ENCODE measurements at places on chromosomes 4 and X. TPM values are rescaled to one million over a fixed set of nuclear protein-coding genes. Genes with fewer than 3 reads are reported as not detected.

The PCSK1N gene
- 42.8 TPM for total RNA-seq

The PGRMC2 gene
- total RNA-seq: 63.9 TPM

The PLAC8 gene
- total RNA-seq: 1.6 TPM

The RTL5 gene
- 36.1 TPM for total RNA-seq

The TBC1D8B gene
- total RNA-seq: 8.7 TPM

The ARX gene
- total RNA-seq: not detected

The ZIC3 gene
- total RNA-seq: not detected

- no peak for DNase-seq
These were observed 8.5 kb downstream of the SMS start for GRCh38 chrX:21948897-21949578.

- DNase-seq: no peak
These were observed 1267.3 kb downstream of the PCDH19 start for GRCh38 chrX:99142745-99143144.

GRCh38 chr4:85784348-85784747 lies 309.4 kb downstream of the ARHGAP24 start:
- DNase-seq: no peak

- DNase-seq: no peak
These were observed 65.3 kb upstream of the FBXW7 start for GRCh38 chr4:152601156-152601555.

DNA sequence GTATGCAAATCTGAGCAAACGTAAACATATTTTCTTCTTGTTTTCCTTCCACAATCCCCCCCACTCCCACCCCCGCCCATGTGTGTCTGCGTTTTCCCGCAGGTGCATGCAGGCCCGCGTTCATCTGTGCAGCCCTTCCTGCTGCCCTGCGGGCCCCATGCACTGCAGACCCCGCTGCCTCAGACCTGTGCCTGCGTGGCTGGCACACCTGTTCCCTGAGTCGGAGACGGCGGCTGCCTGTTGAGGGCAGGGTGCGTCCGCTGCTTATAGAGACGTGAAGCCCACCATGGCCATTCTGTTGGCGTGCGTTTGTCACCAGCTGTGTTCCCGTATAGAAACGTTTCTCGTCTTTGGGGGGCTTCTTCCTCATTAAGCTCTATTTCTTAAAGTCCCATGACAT lies 51.5 kb downstream of the PCGF3 start:
- DNase-seq: no peak

DNA sequence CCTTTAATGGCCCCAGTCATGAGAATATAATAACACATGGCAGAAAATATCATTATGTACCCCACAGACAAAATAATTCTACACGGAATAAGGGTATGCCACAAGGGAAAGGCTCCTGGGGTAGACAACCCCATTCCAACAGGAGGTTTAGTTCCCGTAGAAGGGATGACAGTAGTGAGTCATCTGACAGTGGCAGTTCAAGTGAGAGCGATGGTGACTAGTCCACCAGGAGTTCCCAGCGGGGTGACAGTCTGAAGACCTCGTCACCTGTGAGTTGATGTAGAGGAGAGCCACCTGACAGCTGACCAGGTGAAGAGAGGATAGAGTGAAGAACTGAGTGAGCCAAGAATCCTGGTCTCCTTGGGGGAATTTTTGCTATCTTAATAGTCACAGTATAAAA lies 13.5 kb downstream of the MEPE start:
- no peak for DNase-seq

DNA sequence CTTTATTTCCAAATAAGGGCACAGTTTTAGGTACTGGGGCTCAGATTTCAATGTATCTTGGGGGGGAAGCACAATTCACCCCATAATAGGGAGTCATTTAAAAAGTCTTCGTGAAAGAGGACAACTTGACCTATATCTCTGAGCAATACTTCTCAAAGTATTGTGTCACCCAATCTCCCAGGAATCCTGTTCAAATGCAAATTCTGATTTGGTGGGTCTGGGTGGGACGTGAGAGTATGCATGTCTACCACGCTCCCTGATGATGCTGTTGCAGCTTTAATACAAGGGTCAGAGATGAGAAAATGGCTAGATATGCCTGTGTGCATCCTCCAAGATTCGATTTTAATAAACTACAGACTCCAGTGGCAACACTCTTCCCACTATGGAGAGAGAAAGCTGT lies 514.8 kb downstream of the BCOR start:
- no peak for DNase-seq

DNA sequence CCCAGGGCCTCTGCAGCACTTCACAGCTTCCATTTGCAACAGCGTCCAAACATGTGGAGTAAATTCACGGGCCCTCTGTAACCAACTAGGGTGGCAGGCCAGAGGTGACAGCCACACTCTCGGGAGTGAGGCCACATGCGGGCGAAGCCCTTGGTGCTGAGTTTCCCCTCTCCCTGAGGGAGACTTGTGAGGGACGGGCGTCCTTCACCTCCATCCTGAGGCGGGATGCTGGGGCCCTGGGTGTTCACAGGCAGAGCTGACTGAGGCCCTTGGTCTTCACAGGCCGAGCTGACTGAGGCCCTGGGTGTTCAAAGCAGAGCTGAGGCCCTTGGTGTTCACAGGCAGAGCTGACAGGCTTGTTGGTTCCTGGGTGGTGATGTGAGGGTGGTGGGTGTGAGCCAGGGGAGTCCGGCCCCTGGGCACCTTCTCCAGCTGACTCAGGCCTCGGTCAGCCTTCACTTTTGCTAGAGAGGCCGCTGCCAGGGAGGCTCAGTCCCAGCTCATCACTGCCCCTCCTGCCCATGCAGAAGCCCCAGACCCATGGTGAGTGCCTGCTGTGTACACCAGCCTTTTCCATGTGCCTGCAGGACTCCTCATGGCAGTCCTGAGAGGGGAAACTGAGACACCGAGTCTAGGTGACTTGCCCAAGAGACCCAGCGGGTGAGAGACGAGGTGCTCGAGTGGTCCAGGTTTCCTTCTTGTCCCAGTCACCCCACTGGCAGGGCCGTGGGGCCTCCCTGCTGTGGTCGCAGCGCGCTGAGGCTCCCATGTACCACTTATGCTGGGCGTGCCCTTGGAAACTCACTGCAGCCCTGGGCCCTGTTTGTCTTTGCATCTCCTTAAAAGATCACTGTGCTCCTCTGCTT lies 8.5 kb downstream of the WFS1 start:
- no peak for DNase-seq

DNA sequence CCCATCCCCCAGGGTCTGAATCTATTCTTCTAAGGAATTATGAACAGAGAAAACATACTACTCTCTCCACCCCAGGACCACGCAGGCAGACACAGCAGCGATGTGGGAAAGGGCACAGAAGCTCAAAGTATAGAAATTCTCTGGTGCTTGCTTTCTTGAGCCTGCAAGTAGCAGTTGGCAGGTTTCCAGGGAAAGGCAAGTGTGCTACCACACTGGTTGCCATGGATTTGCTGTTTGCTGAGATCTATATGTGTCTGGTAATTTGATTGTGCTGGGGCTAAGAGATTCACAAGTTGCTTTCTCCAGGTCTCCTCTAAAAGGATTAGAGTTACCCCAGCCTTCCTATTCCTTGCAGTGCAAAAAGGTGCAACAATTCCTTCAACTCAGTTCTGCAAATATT lies 83.1 kb downstream of the GUCY2F start:
- DNase-seq: no peak

GRCh38 chr4:47814618-47815295 lies 23.1 kb downstream of the CORIN start:
- no peak for DNase-seq

- DNase-seq: no peak
These were observed at the start of gene TMEM156 for GRCh38 chr4:39032218-39033085. Gene TMEM156, minus strand, starts transcription at chr4:39032409. Its CDS starts 96 bp downstream, at chr4:39032313.

DNA sequence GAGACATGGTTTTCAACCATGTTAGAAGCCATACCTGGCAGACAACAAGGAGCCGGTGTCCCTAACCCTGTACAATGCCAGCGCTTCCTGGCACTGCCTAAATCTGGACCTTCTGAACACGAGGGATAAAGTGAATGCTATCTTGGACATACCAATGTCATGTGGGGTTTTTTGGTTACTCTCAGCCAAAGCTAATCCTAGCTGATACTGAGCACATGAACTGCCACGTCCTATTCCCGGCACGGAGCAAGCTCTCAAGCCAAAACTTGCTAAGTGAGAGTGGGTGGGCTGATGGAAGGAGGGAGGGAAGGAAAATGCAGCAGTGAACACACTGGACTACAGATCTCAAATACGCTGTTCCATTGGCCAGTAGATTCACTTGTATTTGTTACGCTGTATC lies 226.1 kb downstream of the BCOR start:
- DNase-seq: no peak

DNA sequence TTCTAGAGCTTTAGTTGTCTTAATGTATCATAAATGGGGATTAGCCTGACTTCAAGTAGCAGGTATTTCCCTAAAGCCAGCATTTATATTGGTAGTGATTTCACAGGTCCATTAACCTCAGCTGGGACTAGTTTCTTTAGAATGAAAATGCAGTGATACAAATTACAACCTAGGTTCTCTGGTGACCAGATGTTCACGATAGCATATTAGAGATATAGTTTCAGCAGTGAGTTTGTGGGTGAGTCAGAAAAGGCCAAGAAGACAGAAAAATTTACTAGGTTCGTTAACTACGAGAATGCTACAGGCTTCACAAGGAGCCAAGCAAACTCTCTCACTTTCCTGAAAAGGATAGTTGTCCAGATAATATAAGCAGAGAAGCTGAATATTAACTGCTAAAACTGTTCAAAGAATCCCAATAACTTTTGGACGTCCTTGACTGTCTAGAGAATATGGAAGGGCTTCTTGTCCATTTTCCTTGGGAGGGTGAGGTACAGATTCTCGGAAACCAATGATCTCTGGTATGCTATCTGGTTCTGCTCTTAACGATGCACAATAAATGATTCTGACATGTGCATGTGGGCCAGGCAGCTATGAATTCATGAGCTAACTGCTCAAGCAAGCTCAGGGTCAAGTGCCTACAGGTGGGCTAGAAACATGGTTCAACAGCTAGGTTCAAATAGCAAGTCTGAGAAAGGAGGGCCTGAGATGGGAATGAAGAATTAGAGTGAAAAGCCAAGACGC lies 6.0 kb upstream of the SPCS3 start:
- no peak for DNase-seq

DNA sequence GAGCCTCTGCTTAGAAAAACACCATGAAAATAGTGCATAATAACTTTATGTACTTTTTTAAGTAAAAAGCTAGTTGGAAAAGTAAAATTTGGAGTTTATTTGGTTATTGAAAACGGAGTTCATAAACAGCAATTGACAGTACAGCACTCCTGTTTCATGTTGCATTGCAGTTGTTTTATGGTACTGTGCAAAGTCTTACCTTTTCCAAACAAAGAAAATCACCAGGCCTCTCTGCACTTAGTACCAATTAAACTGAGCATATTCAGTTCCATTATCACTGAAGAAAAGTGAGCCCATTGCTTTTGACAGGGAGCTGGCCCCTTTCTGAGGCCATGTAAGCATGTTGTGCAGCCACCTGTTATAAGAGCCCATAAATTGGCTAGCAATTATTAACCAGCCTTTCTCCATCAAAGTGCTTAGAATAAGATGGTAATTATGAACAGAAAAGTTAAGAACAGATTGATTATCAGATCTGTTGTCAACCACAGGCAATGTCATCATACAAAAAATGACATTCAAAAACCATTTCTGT lies 376.6 kb upstream of the EMCN start:
- DNase-seq: no peak

DNA sequence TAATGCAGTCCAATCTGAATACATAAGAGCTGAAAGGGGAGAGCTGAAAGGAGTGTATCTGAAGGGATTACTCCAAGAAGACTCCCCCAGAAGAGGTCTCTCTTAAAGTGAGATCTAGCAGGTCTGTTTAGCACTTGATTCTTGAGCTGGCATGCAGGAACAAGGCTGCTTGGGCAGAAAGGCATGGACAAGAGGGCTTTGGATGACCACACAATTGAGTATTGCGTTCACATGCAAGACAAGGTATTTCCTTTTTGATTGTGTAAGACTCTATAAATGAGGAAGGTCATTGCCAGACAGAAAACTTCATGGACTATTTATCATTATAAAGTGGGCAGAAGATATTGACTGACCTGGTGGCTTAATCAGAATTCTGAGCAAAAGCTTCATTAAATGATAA lies 145.5 kb upstream of the AFF2 start:
- DNase-seq: no peak

GRCh38 chrX:54358424-54359211 lies 772 bp upstream of the WNK3 start:
- DNase-seq: peak; percentile 52

DNA sequence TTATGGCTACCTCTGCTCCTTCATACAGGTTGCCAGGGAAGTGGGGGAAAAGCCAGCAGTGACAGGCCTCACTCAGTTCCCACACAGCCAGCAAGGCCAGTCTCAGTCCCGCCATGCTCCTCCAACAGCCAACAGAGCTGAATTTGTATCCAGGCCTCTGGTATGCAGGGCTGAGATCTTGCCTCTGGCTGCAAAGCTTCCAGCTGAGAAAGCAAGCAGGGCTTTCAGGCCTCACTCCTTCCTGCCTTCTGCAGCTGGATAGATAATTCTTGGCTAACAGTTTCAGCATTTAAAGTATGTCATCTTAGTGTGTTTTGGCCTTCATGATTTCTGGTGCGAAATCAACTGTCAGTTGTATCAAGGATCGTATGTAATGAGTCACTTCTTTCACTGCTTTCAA lies 103.6 kb downstream of the GNL3L start:
- DNase-seq: no peak
